ENCODE measurements at places on chromosomes 6 and 20. TPM values are rescaled to one million over a fixed set of nuclear protein-coding genes. Genes with fewer than 3 reads are reported as not detected.

The SYCP2L gene
- total RNA-seq = not detected

The MYCT1 gene
- total RNA-seq = 104 TPM

The ACSS1 gene
- total RNA-seq = 6.1 TPM

The MYLK4 gene
- total RNA-seq = 0.38 TPM

The C6orf58 gene
- total RNA-seq = not detected

The SRPK1 gene
- total RNA-seq = 64.8 TPM

The HDGFL1 gene
- total RNA-seq = not detected

The CSE1L gene
- total RNA-seq = 108 TPM

The ULBP2 gene
- 6.9 TPM for total RNA-seq

The MLIP gene
- total RNA-seq = 13.5 TPM

The CALHM5 gene
- 8.5 TPM for total RNA-seq

The TGM3 gene
- total RNA-seq = not detected

The STMND1 gene
- not detected for total RNA-seq

The RUNX2 gene
- total RNA-seq = not detected

The ARHGAP18 gene
- total RNA-seq = 68.3 TPM

The SLX4IP gene
- total RNA-seq = 4.2 TPM
